Ovary (tissue), 10 donors: ENCODE measurements at places on chromosomes 2 and 18. TPM values are rescaled to one million over a fixed set of nuclear protein-coding genes. Genes with fewer than 3 reads are reported as not detected.

GRCh38 chr18:48754993-48755473 lies 195.7 kb downstream of the SMAD7 start:
- H3K4me3 ChIP-seq: no peak overlapping the region
- no peaks in the 10 kb centered on the region for H3K27me3 ChIP-seq
- DNase-seq: no peak

Gene FAM228A
- 1.3 TPM for polyA plus RNA-seq

DNA sequence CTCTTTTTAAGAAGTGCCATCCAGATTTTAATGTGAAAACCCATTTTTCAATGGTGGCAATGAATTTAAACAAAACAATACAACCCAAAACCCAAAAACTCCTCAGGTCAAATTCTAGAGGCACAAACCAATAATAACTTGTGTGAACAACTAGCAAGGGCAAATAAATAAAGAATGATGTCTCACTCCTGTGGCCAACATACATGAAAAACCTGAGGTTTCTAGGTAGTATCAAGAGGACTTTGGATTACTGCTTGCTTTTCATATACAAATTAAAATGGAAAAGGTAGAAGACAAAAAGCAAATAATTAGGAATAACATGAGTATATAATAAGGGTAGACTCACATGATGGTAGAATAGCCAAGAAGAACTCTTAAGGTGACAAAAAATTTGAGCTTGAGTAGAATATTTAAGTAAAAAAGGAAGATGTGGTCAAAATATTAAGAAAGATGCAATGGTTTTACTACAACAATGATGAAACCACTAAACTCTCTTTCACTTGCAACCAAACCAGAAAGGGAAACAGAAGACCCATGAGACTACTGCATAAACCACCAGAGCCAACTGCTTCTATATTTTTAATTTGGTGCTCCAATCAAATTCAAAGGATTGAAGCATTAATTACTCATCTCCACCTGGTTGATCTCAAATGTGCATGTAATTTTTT lies 53.5 kb downstream of the DARS1 start:
- H3K27me3 ChIP-seq: no peaks in the 10 kb centered on the region
- no peak overlapping the region for H3K4me3 ChIP-seq
- H3K36me3 ChIP-seq: no peaks in the 10 kb centered on the region

DNA sequence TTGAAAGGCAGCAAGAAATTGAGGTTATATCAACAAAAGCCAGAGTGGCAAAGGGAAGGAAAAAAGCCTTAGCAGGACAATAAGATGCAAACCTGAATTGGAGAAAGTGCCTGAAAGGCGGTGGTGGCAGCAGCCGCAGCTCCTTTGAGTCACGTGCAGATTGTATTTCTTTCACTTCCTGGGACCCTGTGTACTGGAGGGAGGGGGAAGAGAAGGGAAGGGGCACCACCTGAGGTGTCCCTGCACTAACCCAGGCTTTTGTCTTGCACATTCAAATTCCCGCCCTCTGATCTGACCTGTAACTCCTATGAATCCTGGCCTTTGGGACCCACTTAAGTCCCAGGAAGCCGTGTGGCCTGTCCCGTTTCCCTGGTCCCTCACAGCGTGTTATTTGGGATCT lies 326.1 kb upstream of the SKOR2 start:
- no peaks in the 10 kb centered on the region for H3K4me1 ChIP-seq
- no peak overlapping the region for H3K27ac ChIP-seq
- no peak for DNase-seq
- no peaks in the 10 kb centered on the region for H3K27me3 ChIP-seq

Gene PARD6G
- 9.6 TPM for polyA plus RNA-seq

Gene MROH2A
- polyA plus RNA-seq: not detected

Gene CREG2
- 0.05 TPM for polyA plus RNA-seq
